Activated CD4-positive, alpha-beta T cell treated with anti-CD3 and anti-CD28 coated beads for 4 hours (primary cell): ENCODE measurements at places on chromosomes 16 and 17.

GRCh38 chr17:30074730-30075129 lies 41.9 kb upstream of the NSRP1 start:
- DNase-seq: no peak

DNA sequence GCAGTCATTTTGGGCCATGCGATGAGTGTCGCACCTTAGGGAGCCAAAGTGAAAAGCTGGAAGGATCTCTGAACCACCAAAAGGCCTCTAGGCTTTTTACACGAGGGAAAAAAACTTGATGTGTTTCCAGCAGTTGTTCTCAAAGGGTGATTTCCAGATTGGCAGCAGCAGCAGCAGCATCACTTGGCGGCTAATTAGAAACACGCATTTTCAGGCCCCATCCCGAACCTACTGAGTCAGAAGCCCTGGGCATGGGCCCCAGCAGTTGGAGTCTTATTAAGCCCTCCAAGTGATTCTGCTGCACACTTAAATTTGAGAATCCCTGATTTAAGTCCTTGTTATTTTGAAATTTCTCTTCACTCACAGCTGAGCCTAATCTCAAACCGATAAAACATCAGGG lies 25.3 kb upstream of the PYY start:
- no peak for DNase-seq

GRCh38 chr16:78461496-78462287 lies 362.2 kb downstream of the WWOX start:
- DNase-seq: no peak

- DNase-seq: no peak
Observed at GRCh38 chr17:40399185-40399584, 18.5 kb downstream of the TOP2A start.

GRCh38 chr16:46753015-46753414 lies 4.9 kb upstream of the MYLK3 start:
- DNase-seq: no peak

DNA sequence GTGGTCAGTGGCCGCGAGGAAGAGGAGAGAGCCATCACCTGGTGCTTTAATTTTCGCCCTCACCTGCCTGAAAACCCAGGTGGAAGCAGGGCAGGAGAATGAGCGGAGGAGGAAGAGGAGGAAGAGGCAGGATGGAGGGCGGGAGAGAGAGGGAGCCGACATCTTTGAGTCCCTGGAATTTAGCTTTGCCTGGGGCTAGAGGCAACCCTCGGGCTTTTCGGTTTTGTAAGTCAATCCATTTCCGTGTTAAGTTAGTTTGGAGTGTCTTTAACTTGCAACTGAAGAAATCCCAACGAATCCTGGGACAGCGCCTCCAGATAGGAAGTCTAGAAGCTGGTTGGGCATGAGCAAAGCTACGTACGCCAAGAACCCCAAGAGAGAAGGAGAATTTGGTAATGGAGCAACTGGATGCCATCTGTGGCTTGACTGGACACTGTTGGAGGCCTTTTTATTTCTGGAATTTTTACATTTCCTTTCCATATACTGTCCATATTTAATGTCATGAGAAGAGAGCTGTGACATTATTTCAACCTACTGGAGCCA lies 36.9 kb upstream of the ATP2A3 start:
- no peak for DNase-seq

DNA sequence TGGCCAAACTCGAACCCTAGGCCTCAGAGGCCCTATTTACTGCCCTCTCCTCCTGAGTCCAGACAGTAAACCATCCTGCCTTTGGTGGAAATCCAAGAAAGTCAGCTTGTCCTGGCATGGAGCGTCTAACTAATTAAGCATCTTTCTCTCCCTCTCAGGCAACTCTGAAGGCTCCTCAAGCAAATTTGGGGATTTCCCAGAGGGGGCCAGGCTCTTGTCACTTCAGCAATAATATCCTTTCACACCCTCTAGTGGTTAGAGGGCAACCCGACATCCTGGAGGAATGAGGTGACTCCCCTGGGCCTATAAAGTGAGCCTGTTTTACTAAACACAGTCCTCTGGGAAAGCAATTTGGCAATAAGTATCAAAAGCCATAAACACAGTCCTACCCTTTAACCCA lies 60.4 kb downstream of the NOG start:
- DNase-seq: peak; percentile 65

DNA sequence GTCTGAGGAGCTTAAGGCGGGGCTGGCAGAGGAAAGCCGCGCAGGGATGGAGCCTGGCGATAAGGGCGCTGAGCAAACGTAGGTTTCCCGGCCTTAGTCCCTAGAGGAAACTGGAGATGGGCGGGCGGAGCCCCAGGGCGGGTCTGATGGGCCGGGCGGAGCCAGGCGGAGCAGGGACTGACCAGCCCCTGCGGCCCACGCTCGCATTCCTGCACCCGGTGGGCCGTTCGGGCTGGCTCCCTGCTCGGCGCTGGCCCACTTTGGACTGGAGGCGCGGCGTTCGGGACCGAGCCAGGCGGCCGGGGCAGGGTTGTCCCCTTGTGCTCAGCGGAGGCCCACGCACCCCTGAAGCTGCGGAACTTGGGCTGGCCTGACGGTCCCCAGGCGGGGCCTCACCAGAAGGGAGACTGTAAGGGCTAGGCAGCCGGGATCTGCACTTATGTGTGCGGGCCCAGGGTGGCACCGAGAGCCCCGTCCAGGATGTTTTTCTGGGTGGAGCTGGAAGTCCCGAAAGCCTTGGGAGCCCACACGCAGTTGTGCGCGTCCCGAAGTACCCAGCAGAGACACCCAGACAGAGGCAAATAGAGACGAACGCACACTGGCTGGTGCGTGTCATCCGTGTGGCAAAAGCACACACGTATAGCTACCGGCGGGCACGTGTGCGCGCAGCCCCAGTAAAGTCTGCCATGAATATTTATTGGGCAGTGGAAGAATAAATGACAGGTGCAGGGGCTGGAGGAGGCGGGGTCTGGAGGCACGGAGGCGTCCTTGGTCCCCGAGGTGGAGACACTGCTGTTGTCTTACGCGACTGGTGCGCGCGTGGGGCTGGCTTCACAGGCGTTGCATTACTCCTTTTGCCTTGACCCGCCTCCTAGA lies 1.4 kb downstream of the PYDC1 start:
- no peak for DNase-seq

GRCh38 chr16:86924537-86924936 lies 346.2 kb downstream of the FOXL1 start:
- no peak for DNase-seq
